Activated naive CD8-positive, alpha-beta T cell treated with anti-CD3 and anti-CD28 coated beads for 36 hours (primary cell): ENCODE measurements at places on chromosomes 6 and 20. TPM values are rescaled to one million over a fixed set of nuclear protein-coding genes. Genes with fewer than 3 reads are reported as not detected.

DNA sequence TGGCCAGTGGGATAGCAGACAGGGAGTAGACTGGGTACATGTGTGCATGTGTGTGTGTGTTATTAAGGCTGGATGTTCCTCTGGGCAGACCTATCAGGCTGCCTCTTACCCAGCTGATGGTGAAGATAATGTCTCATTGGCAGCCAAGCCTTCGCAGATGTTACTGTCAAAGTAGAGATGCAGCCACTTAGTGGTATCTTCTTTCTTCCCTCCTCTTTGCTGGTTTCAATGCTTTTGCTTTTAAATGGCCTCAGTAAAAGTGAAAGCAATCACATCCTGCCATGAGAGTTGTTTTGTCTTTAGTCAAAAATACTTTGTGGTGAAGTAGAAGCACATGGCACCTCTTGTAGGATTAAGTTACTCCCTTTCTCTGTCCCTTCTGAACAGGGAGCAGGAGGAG, 57.5 kb downstream of the SNRNP48 start:
- H3K4me1 ChIP-seq: peaks cover 10% of the 10 kb centered on the region
- H3K4me3 ChIP-seq: no peak overlapping the region
- no peaks in the 10 kb centered on the region for H3K27me3 ChIP-seq

GRCh38 chr6:156269751-156270369, 507.3 kb upstream of the ARID1B start:
- H3K27me3 ChIP-seq: no peaks in the 10 kb centered on the region
- peak overlapping the region; percentile 42 for H3K4me3 ChIP-seq
- no peaks in the 10 kb centered on the region for H3K36me3 ChIP-seq
- H3K27ac ChIP-seq: peak overlapping the region; percentile 46
- DNase-seq: peak; percentile 18

- H3K4me3 ChIP-seq: no peak overlapping the region
- peaks cover 20% of the 10 kb centered on the region for H3K27me3 ChIP-seq
- DNase-seq: no peak
- no peak overlapping the region for H3K27ac ChIP-seq
These were observed 52.1 kb upstream of the BHLHE23 start for GRCh38 chr20:63058696-63059335.

- H3K4me1 ChIP-seq: peaks cover 18% of the 10 kb centered on the region
- H3K36me3 ChIP-seq: no peaks in the 10 kb centered on the region
- no peaks in the 10 kb centered on the region for H3K27me3 ChIP-seq
- no peak for DNase-seq
These were observed 88.9 kb upstream of the NT5E start for GRCh38 chr6:85360794-85361642.

DNA sequence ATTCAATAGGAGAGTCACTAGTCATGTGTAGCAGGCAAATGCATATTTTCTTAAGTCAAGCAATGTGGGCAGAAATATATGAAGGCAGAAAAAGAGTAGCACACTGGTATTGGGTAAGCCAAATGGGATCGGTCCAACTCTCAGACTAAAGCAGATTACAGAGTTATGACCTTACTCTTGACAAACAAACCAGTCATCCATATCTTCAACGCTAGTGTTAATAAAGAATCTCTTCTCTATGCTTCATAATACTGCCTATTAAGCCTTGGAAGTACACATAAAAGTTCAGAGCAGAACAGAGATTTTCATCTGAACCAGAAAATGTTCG, 320.2 kb upstream of the JARID2 start:
- no peaks in the 10 kb centered on the region for H3K36me3 ChIP-seq
- H3K27ac ChIP-seq: no peak overlapping the region
- DNase-seq: no peak
- H3K27me3 ChIP-seq: no peaks in the 10 kb centered on the region
- no peaks in the 10 kb centered on the region for H3K4me1 ChIP-seq

DNA sequence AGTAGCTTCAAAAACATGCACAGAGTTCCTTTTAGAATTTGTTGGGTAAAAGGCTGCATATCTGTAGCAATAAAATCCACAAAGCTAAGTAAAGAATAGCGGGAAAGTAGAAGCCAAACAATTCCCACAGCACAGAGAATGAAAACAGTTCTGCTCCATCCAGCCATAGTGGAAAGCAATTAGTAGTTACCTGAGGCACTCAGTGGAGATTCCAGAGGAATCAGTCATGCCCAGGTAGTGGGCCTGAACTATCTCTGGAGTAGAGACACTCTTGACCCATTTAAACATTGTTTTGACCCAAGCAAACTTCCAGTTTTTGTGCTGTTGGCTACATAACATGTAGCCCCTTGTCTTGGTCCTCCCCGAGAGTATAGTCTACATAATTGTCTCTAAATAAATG, 559.5 kb upstream of the PTCHD4 start:
- H3K27me3 ChIP-seq: no peaks in the 10 kb centered on the region
- no peaks in the 10 kb centered on the region for H3K36me3 ChIP-seq
- DNase-seq: no peak
- no peak overlapping the region for H3K4me3 ChIP-seq
- H3K4me1 ChIP-seq: no peaks in the 10 kb centered on the region

DNA sequence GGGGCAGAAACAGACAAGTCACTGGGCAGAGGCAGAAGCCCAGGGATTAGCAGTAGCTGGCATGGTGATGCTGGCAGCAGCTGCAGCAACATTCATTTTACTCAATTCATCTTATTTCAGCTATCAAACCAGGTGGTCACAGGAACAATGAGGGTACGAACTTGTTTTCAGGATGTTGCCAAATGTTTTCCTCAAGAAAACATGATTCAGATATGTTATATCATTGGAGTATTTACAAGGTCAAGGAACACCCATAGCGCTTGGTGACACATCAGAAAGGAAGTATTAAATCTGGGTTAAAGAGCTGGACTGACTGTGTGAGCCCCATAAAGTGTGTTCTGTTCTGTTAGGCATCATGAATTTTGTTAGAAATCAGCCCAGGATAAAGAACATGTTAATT, 456.9 kb upstream of the ID4 start:
- H3K36me3 ChIP-seq: no peaks in the 10 kb centered on the region
- H3K4me1 ChIP-seq: no peaks in the 10 kb centered on the region
- DNase-seq: no peak
- no peak overlapping the region for H3K4me3 ChIP-seq

- H3K27ac ChIP-seq: peak overlapping the region; percentile 84
- peak; percentile 14 for DNase-seq
- H3K36me3 ChIP-seq: peaks cover 66% of the 10 kb centered on the region
- peaks cover 58% of the 10 kb centered on the region for H3K4me1 ChIP-seq
These were observed 29.8 kb downstream of the NEDD9 start for GRCh38 chr6:11202513-11203305.

- H3K4me3 ChIP-seq: no peak overlapping the region
- no peaks in the 10 kb centered on the region for H3K4me1 ChIP-seq
- H3K36me3 ChIP-seq: no peaks in the 10 kb centered on the region
- no peak overlapping the region for H3K27ac ChIP-seq
- H3K27me3 ChIP-seq: no peaks in the 10 kb centered on the region
These were observed 7.8 kb upstream of the CST3 start for GRCh38 chr20:23645575-23645974.

DNA sequence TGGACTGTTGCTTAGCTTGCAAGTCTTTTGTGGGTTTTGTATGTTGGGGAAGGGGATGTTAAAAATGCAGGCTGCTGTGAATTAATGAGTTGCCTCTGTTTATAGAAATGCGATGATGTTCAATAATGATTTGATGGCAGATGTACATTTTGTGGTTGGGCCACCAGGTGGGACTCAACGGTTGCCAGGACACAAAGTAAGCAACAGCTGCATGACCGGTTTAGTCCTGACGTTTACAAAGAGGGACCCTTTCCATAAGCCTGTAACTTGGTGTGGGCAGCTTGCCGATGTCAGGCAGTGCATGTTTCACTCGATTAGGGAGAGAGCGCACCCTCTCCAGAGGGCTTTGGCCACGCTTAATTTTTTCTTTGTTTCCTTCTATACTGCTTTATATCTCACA, 1.3 kb downstream of the BTBD3 start:
- H3K27ac ChIP-seq: no peak overlapping the region
- peaks cover 3% of the 10 kb centered on the region for H3K27me3 ChIP-seq
- H3K4me3 ChIP-seq: no peak overlapping the region
- peaks cover 2% of the 10 kb centered on the region for H3K4me1 ChIP-seq
- H3K36me3 ChIP-seq: peaks cover 4% of the 10 kb centered on the region
- DNase-seq: no peak

GRCh38 chr20:13913131-13913530, 77.3 kb downstream of the SEL1L2 start:
- H3K27ac ChIP-seq: no peak overlapping the region
- DNase-seq: no peak
- H3K4me1 ChIP-seq: peaks cover 2% of the 10 kb centered on the region
- no peak overlapping the region for H3K4me3 ChIP-seq
- peaks cover 7% of the 10 kb centered on the region for H3K27me3 ChIP-seq
- H3K36me3 ChIP-seq: no peaks in the 10 kb centered on the region

DNA sequence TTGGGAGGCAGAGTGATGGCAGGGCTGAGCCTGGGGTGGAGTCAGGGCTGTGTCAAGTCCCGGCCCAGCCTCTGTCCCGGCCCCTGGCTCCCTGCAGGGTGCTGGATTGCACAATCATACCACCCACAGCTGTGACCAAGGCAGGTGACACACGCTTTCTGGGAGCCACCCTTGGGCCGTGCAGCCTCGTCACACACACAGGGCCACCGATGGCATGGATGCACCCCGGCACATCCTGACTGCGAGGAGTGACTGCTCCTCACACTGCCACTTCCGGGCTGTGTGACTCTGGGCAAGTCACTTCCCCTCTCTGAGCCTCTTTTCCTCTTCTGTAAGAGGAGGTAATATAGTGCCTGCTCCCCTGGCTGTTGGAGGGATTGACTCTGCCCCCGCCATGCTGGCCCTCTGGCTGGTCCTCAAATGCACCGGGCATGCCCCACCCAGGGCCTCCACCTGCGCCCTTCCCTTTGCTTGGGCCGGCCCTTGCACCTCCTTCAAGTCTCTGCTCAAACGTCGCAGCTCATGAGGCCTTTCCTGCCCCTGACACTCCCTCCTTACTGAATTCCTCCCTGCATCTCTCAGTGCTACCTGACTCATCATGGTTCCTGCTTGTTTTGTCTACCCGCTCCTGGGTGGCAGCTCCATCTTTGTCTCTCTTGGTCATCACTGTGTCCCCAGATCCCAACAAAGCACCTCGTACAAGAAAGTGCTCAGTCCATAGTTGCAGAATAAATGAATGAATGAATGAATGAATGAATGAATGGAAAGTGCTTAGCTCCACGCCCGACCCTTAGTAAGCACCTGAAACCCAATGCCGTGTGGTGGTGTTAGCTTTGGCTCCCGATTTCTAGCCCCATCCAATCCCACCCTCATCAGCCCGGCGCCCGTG, 93.5 kb downstream of the CEBPB start:
- no peak overlapping the region for H3K27ac ChIP-seq
- no peaks in the 10 kb centered on the region for H3K36me3 ChIP-seq
- no peak overlapping the region for H3K4me3 ChIP-seq
- no peaks in the 10 kb centered on the region for H3K4me1 ChIP-seq
- no peak for DNase-seq
- no peaks in the 10 kb centered on the region for H3K27me3 ChIP-seq

DNA sequence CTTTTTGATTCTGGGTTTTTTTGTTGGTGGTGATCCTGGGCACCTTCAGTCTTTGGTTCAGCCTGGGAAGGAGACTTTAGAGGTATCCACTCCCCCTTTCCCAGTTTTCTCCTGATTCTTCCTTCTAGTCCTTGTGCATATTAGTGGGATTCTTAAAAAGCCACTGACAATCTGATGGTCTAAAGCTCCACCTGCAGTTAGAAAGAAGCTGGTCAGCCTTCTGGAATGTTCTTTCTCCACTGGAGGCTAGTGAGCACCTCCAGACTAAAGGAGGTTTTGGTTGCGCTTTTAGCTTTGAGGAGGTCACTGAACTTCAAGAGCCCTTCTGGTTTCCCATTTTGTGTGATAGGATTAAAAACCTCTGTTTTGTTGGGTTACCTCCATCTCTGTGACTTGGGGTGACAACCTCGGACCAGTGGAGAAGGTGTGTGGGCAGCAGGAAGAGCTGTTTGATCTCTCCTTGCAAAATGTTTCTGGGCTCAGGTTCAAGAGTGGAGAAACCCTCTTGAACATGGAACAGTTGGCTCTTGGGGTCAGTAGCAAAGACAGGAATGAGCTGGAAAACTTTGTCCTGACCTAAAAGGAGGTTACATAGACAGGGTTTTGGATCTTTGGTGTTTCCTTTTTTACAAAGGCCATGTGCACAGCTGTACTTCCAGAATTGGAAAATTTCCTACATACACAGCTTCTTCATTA, 29.0 kb downstream of the JARID2 start:
- no peaks in the 10 kb centered on the region for H3K27me3 ChIP-seq
- peaks cover 29% of the 10 kb centered on the region for H3K36me3 ChIP-seq
- peaks cover 60% of the 10 kb centered on the region for H3K4me1 ChIP-seq

DNA sequence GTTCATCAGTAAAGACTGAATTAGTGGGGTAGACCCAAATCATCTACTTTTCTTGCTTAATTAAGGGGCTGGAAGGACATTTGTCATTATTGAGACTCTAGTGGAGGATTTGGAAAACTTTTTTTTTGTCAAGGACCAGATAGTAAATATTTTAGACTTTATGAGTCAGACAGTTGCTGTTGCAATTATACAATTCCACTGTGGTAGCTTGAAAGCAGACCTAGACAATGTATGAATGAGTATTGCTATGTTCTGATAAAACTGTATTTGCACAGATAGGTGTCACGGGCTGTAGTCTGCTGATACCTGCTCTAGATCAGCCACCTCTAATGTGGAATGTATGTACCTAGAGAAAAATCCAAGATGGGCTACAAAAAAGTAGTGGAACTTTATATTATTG, 175.0 kb downstream of the CARMIL1 start:
- no peaks in the 10 kb centered on the region for H3K27me3 ChIP-seq
- H3K4me1 ChIP-seq: peaks cover 10% of the 10 kb centered on the region
- no peak for DNase-seq
- H3K27ac ChIP-seq: no peak overlapping the region
- H3K4me3 ChIP-seq: no peak overlapping the region
- H3K36me3 ChIP-seq: peaks cover 6% of the 10 kb centered on the region

- H3K4me3 ChIP-seq: no peak overlapping the region
- no peaks in the 10 kb centered on the region for H3K4me1 ChIP-seq
- H3K27ac ChIP-seq: no peak overlapping the region
- no peaks in the 10 kb centered on the region for H3K27me3 ChIP-seq
These were observed 678 bp downstream of the BPIFB3 start for GRCh38 chr20:33054381-33054780.

The GRIK2 gene
- not detected for total RNA-seq

The ISM1 gene
- total RNA-seq: 3.4 TPM

The SPTLC3 gene
- 0.76 TPM for total RNA-seq

The TRIM15 gene
- total RNA-seq: not detected

The MUCL3 gene
- not detected for total RNA-seq

The PNLDC1 gene
- 0.31 TPM for total RNA-seq

The SLC26A8 gene
- not detected for total RNA-seq
